Activated T-cell treated with anti-CD3 and anti-CD28 coated beads, Interleukin-2, amount 50 U/mL, for 1 hour (primary cell): ENCODE measurements at places on chromosomes 5 and 9.

DNA sequence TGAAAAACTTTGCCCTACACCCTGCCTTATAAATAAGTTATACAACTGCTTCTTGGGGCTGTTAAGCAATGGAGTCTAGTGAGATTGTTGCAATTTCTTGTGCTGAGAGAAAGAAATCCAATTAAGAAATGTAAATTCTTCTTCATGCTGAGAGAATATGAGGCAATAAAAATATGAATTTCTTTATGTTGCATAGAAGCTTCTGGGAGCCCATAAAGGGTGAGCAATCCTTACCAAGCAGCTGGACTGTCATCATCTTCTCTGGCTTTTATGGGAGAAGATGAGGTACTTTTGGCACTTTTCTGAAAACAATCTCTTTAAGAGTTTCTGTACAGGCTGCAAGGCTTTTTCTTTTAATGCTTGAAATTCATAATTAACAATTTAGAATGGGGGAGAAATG, 204.3 kb downstream of the DMRTA1 start:
- no peak for DNase-seq

DNA sequence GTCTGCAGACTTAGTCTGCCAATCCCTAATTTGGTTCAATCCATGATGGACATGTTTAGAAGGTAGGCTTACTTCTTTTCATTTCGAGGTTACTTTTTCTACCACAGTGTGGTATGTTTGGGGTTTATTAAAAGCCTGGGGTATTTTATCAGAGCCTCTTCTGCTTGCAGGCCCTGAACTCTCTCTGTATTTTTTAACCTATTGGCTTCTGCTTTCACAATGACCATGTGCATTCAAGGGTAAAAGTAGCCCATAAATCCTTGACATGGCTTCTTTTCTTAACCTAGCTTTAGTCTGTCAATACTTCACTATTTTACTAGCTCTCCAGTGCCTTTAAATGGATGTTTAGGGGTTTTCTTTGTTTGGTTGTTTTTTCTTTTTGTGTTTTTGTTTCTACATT, 286.6 kb downstream of the FER start:
- DNase-seq: no peak

- peak; percentile 66 for DNase-seq
Observed at GRCh38 chr9:35945341-35946018, 12.5 kb downstream of the OR2S2 start.

GRCh38 chr5:91434348-91434747, 51.2 kb upstream of the ARRDC3 start:
- DNase-seq: no peak

DNA sequence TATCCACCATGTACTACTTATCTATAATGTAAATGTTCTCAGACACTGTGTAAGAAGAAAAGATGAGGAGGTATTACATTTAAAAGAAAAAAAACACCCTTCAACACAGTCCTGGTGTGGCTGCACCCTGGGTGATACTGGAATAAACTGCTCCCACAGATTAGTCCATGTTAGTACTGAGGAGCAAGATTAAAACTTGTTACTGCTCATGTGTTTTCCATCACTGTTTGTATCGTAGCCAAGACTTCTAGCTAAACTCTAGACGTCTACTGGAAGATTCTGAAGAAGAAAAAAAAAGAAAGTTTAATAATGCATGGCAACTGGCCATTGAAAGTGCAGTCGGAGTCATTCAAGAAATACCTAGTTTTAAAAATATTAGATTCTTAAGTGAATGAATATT, at the start of gene ASPN:
Gene ASPN, minus strand, starts transcription at position 178 of the 400 bp plus-strand sequence.
- DNase-seq: no peak

GRCh38 chr5:148939676-148940075, 113.3 kb downstream of the ADRB2 start:
- no peak for DNase-seq

DNA sequence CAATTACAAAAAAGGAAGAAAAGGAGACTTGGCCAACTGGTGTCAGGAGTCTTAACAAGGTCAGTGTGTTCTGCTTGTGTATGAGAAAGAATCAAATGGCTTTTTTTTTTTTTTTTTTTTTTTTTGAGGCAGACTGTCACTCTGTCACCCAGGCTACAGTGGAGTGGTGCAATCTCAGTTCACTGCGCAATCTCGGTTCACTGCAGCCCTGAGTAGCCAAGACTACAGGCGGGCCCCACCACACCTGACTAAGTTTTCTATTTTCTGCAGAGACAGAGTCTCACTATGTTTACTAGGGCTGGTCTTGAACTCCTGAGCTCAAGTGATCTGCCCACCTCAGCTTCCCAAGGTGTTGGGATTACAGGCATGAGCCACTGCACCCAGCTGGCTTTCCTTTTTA, 3.1 kb upstream of the IL7R start:
- DNase-seq: peak; percentile 68

GRCh38 chr9:104984948-104985347, 57.0 kb upstream of the ABCA1 start:
- DNase-seq: no peak

GRCh38 chr9:132214027-132214622, 52.3 kb downstream of the NTNG2 start:
- no peak for DNase-seq

DNA sequence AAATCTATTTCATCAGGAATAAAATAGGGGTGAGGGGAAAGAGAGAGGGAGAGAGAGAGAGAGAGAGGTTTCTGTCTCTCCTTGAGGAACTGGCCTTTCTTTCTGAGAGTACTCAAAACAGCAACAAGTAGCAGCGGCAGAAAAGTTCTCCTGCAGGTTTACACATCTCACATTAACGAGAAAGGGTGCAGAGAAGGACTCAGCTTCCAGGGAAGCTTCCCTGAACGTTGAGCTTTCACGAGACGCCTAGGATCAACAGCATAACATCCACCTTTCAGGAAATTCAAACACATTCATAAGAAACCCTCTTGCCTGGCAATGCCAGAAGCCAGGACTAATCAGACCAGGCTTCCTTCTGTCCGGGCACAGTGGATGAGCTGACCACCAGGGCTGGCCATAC, 162.9 kb downstream of the ZDHHC21 start:
- no peak for DNase-seq

GRCh38 chr9:28956116-28956880, 1383.0 kb upstream of the C9orf72 start:
- DNase-seq: no peak

DNA sequence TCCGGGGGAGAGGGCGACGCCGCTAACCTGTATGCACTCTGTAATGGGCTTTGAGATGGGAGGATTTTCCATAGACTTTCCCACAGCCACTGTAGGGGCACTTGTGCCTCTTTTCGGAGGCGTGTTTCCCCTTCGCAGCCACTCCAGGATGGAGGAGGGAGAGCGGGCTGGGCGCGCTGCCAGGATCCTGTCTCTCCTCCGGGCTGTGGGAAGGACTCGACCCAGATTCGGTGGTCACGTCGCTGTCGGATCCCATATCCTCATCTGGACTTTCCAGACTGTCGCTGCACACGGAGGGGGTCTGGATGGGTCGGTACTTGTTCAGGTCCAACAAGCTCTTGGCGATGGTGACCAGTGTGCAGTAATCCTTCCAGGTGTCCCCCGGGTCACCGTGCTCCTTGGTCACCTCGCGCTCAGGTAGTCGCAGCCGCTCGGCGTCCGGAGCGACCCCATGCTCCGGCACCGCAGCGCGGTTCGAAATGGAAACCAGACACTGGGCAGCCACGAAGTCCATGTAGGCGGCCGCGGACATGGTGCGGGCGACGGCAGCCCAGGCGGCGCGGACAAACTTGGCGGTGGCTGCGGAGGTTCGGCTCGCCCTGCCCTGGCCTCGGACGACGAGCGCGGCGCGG, 1.5 kb downstream of the KLF9 start:
- peak; percentile 64 for DNase-seq

- DNase-seq: no peak
Observed at GRCh38 chr9:110742741-110743371, 74.3 kb downstream of the MUSK start.

DNA sequence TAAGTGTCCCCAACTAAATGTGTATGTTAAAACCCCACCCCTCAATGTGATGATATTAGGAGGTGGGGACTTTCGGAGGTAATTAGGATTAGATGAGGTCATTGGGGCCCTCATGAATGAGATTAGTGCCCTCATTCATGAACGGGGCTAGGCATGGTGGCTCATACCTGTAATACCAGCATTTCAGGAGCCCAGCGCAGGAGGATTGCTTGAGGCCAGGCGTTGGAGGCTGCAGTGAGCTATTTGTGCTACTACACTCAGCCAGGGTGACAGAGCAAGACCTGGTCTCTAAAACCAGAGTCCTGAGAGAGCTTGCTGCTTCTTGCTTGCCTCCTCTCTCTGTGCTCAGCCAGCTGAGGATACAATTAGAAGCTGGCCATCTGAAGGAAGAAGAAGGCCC, 62.1 kb upstream of the HSPA9 start:
- no peak for DNase-seq

- DNase-seq: no peak
Observed at GRCh38 chr9:116207371-116208111, 54.0 kb downstream of the PAPPA start.

- DNase-seq: no peak
Observed at GRCh38 chr5:79133121-79133656, 21.6 kb downstream of the BHMT start.

DNA sequence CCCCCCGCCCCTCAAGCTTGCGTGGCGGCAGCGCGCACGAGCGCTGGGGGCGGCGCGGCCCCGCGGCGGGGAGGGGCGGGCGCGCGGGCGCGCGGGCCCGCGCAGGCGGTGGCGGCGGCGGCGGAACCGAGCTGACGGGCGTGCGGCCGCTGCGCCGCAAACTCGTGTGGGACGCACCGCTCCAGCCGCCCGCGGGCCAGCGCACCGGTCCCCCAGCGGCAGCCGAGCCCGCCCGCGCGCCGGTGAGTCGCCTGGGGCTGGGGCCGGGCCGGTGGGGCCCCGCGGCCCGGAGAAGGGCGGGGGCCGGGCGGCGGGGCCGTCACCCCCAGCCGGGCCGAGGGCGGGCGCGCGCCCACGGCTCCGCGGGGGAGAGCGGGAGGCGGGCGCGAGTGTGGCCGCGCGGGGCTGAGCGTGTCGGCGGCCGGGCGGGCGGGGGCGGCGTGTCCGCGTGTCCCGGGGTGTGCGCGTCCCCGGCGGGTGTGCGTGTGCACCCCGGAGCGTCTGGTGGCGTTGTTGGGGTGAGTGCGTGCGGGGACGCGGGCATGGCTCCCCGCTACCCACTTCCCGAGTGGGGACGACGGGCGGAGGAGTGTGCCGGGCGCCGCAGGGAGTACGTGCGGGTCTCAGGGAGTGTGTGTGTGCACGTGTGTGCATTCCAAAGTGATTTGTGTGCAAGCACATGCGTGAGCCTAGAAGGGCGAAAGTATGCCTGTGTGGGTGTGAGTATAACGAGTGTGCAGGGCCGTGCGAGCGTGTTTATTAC, at the start of gene NEK6:
Gene NEK6, plus strand, starts transcription at position 106 of the 763 bp plus-strand sequence. CDS start 44,016 bp downstream, outside the sequence.
- peak; percentile 34 for DNase-seq

- DNase-seq: no peak
Observed at GRCh38 chr9:100427366-100428263, 672 bp downstream of the MSANTD3 start.

DNA sequence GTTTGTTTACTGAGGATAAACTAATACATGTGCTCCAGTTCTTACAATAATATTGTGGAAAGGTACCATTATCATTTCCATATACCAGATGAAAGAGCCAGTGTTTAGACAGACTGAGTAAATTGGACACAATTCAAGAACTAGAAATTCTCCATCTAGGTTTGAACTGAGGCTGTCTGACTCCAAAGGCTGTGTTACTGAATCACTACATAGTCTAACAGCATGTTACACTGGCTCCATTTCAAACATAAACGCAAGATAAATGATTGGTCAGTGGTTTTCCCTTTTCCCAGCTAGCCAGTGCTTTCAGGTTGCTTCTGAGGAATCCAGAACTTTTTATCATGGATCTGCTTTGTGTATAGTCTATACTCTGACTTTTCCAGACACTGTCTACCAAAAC, 8.1 kb downstream of the SPDL1 start:
- no peak for DNase-seq

GRCh38 chr5:87122151-87122977, 145.3 kb upstream of the RASA1 start:
- no peak for DNase-seq

DNA sequence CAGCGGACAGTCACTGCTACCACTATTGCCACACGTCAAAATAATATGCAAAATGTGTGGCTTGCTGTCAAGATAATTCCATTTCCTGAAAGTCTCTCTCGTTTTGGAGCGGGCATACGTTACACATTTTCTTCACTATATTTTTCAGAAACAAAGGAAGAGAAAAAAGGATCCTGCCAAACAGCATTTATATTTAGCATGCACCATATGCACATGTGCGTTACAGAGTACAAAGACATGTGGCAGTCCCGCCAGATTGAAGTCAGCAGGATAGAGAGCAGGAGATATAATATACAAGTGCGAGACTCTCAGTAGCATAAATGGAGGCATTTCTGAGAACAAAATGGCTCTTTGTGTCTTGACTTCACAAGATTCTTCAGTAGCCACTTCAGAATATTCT, 221.6 kb upstream of the KIF2A start:
- no peak for DNase-seq

- no peak for DNase-seq
Observed at GRCh38 chr5:58708456-58708855, 125.6 kb downstream of the RAB3C start.

GRCh38 chr9:5480919-5481318, 29.4 kb upstream of the PDCD1LG2 start:
- no peak for DNase-seq

DNA sequence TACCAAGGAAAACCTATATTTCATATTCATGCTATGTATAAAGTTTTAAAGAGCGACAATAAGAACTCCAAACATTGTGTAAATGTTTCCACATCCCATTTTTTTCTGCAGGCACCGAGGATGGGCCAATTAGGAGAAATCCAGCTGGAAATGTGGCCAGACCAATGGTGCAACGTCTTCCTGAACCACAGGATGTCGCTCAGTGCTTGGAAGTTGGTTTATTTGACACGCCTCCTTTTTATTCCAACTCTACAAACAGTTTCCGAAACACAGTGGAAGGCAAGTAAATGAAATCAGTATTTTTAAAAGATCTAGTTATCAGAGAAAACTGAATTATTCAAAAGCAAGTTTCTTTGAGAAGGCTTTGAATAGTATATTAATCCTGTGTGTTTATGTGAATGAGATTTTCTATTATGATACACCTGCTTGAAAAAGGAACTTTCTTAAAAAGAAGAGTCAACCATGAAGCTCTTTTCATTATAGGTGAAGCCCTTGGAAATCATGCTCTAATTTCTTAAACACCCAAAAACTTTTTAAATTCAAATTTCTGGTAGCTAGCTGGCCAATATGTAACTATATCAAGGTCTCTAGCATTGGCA, 9.1 kb downstream of the TYRP1 start:
- DNase-seq: no peak

GRCh38 chr5:134073404-134073803, 41.1 kb upstream of the TCF7 start:
- no peak for DNase-seq

- no peak for DNase-seq
Observed at GRCh38 chr5:22928821-22929482, 75.8 kb upstream of the CDH12 start.

- no peak for DNase-seq
Observed at GRCh38 chr9:15295761-15296405, 11.1 kb downstream of the TTC39B start.

DNA sequence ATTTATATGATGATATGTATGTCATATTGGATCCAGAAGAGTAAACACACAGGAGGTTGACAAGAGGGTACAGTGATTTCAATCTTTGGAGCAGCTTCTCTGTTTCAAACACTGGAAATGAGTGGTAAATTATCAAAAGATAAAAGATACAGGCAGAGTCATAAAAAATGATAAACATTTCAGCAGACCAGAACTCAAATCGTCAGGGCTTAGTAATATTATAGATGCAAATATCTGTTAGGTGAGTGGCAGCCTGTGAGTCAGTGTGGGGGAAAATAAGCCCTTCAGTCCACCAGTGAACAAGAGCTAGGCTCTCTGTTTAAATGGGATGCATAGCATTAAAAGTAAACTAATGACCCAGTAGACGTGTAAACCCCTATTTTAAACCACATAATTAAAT, 1378.1 kb downstream of the EFNA5 start:
- DNase-seq: no peak
